ENCODE measurements at places on chromosomes 2 and 18. TPM values are rescaled to one million over a fixed set of nuclear protein-coding genes. Genes with fewer than 3 reads are reported as not detected.

GBX2 gene
- not detected for total RNA-seq

PAX8 gene
- 607 TPM for total RNA-seq

CACNB4 gene
- total RNA-seq = 2.2 TPM

DNA sequence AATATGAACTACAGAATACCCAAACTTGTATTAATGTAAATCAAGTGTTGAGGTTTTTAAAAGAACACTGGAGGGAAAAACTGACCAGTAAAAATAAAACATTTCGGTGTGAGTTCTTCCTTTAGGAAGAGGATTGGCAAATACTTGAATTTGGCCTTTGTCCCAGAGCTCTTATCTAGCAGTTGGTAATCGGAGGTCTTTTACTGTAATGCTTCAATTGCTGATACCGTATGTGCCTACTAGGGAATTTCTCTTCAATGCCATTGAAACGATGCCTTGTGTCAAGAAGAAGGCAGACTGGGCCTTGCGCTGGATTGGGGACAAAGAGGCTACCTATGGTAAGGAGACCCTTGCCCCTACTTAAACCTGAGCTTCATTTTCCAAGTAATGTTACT lies 4.1 kb downstream of the RRM2 start:
- H3K27ac ChIP-seq = no peak overlapping the region
- H3K27me3 ChIP-seq = no peaks in the 10 kb centered on the region
- no peak for DNase-seq
- H3K4me1 ChIP-seq = peaks cover 9% of the 10 kb centered on the region
- H3K4me3 ChIP-seq = no peak overlapping the region

DNA sequence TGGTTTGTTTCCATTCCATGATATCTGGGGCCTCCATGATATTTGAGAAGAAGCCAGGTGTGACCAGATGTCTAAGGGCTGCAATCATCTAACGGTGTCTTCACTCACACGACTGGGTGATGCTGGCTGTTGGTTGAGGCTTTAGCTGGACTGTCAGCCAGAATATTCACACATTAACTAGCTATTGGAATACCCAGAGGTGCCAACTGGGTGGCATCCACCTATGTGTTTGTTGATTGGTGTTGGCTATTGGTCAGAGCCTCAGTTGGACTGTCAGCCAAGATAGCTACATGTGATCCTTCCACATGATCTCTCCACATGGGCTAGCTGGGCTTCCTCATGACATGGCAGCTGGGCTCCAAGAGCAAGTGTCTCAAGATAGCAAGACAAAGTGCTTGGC lies 117.4 kb downstream of the CDCA7 start:
- H3K4me1 ChIP-seq = no peaks in the 10 kb centered on the region
- no peak for DNase-seq
- no peaks in the 10 kb centered on the region for H3K36me3 ChIP-seq
- no peak overlapping the region for H3K27ac ChIP-seq
- no peak overlapping the region for H3K4me3 ChIP-seq

DNA sequence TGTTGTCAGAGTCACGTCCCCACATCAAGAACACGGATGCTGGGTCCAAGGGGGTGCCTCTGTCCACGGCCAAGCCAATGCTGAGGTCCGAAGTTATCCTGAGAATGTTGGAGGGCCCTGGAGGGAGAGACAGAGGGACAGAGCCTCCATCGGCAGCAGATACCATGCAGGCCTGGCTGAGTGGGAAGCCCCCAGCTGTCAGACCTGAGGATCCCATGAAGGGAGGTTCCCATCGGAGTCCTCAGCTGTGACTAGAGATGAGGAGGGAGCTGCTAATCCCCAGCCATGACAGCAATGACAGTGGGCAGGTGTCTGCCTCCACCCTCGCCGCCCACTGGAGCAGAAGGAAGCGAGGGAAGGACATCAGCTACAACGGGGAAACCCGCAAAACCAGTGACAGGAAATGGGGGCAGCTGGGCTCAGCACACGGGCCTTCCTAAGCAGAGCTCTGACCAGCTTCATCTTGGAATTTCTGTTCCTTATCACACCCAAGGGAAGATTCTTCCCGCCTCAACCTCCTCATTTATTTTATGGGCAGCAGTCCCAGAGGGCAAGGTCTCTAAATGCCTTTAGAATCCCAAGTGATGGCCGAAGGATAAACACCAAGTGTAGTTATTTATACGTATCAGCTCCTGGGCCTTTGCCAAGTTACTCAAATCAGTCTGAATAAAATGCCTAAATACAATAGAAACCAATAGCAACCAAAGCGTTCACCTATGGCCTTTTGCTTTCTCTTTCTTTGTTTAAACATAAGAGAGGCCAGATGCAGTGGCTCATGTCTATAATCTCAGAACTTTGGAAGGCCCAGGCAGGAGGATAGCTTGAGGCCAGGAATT lies 32.2 kb downstream of the FAM178B start:
- no peaks in the 10 kb centered on the region for H3K4me1 ChIP-seq
- peak; percentile 70 for DNase-seq
- H3K36me3 ChIP-seq = no peaks in the 10 kb centered on the region
- H3K27me3 ChIP-seq = no peaks in the 10 kb centered on the region
- peak overlapping the region; percentile 18 for H3K27ac ChIP-seq
- H3K4me3 ChIP-seq = no peak overlapping the region

DNA sequence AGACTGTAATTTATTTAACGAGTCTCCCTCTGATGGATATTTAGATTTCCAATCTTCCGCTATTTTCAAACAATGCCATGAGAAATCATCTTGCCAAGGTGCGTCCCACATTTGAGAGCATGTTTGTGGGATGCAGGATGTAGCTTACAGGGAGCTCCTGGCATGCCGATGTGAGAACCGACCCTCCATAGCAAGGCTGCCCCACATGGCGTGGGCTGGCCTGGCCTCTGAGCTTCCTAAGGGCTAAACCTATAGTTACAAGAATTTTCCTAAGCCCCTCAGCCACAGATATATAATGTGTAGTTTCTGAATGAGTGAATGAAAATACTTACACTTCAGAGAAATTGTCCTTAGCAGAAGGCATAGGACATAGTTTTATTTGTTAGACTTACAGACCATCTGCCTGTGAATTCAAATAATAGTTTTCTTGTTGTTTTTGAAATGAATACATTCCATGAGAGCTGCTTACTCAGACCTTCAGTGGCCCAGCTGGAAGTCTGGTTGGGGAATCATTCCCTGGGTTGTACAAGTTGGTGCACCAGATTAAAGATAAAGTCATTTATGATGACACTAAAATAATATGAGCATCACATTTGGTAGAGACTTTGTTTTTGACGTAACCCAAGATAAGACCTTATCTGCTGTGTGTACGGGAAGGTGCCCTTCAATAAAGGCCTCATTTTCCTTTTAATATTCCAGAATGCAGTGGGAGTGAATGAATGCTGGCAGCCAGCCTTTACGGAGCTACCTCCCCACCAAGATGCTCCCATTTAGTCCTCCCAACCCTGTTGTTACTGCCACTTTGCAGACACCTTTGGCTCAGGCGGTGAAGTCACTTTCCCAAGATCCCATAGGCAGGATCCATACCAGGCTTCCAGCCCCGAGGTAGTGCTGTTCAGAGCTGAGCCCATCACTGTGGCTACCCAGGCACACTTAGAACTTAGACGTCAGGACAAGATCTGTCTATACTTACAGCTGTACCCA lies 107.1 kb downstream of the GLI2 start:
- H3K27me3 ChIP-seq = no peaks in the 10 kb centered on the region
- no peak overlapping the region for H3K27ac ChIP-seq
- H3K36me3 ChIP-seq = no peaks in the 10 kb centered on the region
- H3K4me3 ChIP-seq = no peak overlapping the region

DNA sequence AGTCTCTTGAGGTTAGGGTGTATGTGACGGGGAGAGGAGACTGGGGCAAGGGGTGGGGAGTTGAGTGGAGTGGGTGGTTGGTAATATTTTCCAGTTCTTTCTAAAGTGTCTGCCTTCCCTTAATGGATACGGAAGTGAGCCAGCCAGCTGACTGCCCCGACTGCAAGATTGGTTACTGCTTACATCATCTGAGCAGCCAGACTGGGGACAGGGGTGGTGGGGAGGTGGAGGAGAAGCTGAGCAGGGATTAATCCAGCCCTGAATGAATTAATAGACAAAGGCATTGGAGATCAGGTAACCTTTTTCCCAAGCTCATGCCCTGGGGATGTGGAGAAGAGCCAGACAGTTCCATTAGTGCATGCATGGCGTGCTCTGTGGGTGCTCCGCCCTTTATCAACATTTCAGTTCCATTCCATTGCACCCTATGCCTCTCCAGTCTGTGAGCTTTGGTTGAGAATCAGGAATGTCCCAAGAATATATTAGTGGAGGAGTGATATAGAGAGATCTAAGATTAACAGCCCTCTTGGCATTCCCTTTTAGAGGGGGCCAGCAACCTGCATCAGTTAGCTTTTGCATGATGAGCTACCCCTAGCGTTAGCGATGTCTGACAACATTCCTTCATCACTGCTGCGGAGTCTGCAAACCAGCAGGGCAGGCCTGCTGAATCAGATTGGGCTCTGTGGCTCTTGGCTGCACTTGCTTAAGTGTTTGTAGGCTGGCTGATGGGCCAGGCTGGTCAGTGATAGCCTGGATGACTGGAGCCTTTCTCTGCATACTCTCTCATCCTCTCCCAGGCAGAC lies 67.4 kb downstream of the TNP1 start:
- DNase-seq = peak; percentile 46
- H3K27me3 ChIP-seq = no peaks in the 10 kb centered on the region
- H3K4me3 ChIP-seq = no peak overlapping the region
- no peaks in the 10 kb centered on the region for H3K36me3 ChIP-seq
- H3K27ac ChIP-seq = no peak overlapping the region
